Sigmoid colon (tissue), 7 donors: ENCODE measurements at places on chromosomes 12 and 14. TPM values are rescaled to one million over a fixed set of nuclear protein-coding genes. Genes with fewer than 3 reads are reported as not detected.

GRCh38 chr14:65639216-65639615 lies 226.7 kb downstream of the FUT8 start:
- H3K27ac ChIP-seq: no peak overlapping the region
- no peaks in the 10 kb centered on the region for H3K4me1 ChIP-seq
- no peaks in the 10 kb centered on the region for H3K27me3 ChIP-seq
- no peak for DNase-seq
- H3K4me3 ChIP-seq: no peak overlapping the region

GRCh38 chr12:1920971-1921370 lies 2.5 kb upstream of the CACNA2D4 start:
- no peak overlapping the region for H3K27ac ChIP-seq
- no peaks in the 10 kb centered on the region for H3K36me3 ChIP-seq
- no peaks in the 10 kb centered on the region for H3K27me3 ChIP-seq

- H3K4me3 ChIP-seq: no peak overlapping the region
- peaks cover 16% of the 10 kb centered on the region for H3K36me3 ChIP-seq
- DNase-seq: peak; percentile 21
- H3K27ac ChIP-seq: no peak overlapping the region
- H3K4me1 ChIP-seq: no peaks in the 10 kb centered on the region
Observed at GRCh38 chr12:49652921-49653520, 29.7 kb downstream of the PRPF40B start.

DNA sequence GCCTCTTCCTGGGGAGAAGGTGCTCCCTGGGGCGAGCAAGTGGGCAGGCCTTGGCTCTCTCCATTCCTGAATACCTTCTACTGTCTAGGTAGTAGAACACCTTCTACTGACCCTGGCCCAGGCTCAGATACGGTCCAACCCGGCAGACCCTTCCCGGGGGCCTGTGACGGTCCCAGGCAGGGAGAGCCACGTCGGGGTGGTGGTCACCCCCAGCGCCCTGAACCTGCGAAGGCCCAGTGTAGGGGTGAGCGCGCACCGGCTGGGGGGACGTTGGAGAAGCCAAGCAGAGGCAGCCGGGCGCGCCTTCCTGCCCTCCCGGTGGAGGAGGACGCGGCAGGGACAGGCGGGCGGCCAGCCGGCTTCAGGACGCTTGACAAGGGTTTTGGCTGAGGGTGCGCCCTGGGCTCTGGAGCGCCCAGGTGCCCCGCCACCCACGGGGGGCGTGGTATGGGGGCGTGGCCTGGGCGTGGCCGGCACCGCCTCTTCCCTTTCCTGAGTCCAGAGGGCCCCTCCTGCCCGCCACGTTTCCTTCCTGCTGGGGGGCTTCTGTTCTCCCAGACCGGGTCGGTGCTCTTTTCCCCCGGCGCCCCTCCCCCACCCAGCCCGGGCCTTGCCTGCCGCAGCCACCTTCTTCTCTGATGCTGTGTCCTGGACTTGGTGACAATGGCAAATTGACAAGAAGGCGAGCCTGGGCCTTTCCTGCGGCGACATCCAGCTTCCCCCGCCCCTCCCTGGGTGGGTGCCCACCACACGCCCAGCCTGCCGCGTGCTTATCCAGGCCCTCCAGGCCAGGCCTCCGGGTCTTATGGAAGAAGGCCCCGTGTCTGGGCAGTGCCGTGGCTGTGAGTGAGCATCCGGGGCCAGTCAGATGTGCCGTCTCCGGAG lies 24.5 kb upstream of the PPP1R13B start:
- H3K27me3 ChIP-seq: peaks cover 6% of the 10 kb centered on the region
- peak overlapping the region; percentile 34 for H3K4me3 ChIP-seq
- no peaks in the 10 kb centered on the region for H3K36me3 ChIP-seq
- no peaks in the 10 kb centered on the region for H3K4me1 ChIP-seq
- no peak for DNase-seq

- H3K27ac ChIP-seq: no peak overlapping the region
- no peak for DNase-seq
- H3K36me3 ChIP-seq: no peaks in the 10 kb centered on the region
- H3K4me1 ChIP-seq: no peaks in the 10 kb centered on the region
Observed at GRCh38 chr12:125518074-125518473, 452.8 kb downstream of the AACS start.

The RHOJ gene
- 5.3 TPM for total RNA-seq

The CS gene
- 95.2 TPM for total RNA-seq

The CLEC1A gene
- 2.8 TPM for total RNA-seq
